HEK293T (cell line): ENCODE measurements at places on chromosomes 7 and 10.

GRCh38 chr7:46569133-46569465 is 648.0 kb upstream of the IGFBP3 start:
- no peak for DNase-seq

DNA sequence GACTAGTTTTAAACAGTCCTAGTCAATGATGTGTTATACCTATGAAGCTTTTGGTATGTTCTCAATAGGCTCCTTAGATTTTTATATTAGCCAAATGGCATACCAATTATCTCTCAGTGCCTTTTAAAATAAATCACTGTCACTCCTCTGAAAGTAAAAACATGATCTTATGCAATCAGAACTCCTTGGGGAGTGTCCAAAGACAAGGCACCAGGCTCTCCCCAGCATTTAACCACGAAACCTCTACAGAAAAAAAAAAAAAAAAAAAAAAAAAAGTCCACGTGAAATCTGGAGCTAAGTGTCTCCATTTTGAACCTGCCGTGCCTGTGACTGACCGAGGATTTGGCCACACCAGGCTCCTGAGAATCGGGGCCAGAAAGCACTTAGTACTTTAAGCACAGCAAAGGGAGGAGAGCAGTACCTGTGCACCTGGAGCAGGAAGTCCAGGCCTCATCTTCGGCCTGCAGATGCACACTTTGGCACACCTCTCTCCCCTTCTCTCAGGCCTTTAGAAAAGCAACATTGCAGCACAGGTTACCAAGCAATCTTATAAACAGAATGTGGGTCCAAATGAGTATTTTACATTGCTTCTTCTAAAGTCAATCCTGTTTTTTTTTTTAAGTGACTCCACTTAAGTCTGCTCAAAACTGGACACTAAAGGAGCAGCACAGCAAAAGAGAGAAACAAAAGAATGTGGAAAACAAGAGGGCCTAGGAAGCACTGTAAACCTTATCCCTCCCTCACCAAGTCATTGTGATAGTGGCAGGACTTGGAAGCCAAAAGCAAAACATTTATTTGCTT is 1.5 kb downstream of the FAM13C start:
- no peak for DNase-seq

GRCh38 chr7:98771519-98771918 is 98.3 kb downstream of the TMEM130 start:
- DNase-seq = peak; percentile 38

DNA sequence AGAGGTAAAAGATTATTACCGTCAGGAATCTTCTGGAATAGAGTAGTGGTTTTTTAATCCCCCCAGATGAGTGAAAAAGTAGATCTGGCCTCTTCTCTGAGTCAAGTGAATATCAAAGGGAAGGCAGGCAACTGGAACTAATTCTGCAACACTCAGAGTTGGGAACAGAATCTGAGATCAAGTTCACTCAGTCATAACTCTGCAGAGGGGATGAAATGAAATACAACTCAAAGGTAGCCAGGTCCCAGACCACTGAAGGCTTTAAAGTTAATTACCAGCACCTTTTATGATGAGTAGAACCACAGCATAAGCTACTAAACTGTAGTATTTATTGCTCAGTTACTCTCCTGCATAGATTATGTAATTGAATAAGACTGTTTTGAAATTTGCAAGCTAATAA is 455.6 kb upstream of the AKR1E2 start:
- DNase-seq = no peak

- DNase-seq = no peak
Observed at GRCh38 chr10:49351669-49352068, 44.2 kb downstream of the DRGX start.

DNA sequence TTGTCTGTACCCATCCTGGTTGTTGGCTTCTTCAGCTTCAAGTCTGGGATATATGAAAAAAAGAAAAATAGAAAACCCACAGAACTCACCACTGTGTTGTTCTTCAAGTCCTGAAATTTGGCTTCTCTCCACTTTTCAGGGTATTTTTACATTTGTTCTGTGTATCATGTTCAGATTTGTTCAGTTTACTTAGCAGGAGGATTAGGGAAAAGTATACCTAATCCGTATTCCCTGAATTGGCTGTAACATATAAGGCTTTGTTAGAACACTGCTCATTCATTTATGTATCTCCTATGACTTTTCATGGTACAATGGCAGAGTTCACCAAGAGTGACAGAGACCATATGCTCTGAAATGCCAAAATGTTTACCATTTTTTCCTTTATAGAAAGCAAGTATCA is 146.9 kb downstream of the PTN start:
- DNase-seq = no peak

- DNase-seq = no peak
Observed at GRCh38 chr7:147605323-147605722, 985.2 kb upstream of the C7orf33 start.

DNA sequence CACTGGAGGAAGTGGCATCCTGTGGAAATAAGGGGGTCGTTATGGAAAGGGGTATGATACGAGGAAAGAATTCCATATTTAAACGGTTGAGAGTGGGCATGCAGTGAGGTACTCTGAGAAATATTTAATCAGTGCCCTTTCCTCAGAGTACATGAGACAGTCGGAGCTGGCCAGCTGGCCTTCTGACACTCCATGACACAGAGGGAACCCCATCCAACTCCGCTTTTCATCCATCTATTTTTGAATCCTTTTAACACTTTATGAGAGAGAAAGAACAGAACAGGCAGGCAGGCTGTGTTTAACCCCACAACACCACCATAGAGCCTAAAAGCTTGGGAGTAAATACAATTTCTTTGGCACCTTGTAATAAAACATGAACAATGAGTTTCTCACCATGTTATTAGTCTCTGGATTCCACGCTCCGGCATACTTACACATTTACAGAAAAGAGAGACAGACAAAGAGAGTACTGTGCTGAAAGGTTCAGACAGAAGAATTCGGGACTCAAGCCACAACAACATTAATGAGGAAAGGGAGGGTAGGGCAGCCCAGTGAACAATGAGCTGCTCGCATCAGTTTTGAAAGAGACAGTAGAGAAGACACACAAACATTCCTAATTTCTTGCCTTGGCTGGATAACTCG is 124.2 kb upstream of the PDLIM1 start:
- DNase-seq = no peak

GRCh38 chr7:149686011-149686410 is 87.4 kb downstream of the ZNF467 start:
- no peak for DNase-seq

GRCh38 chr7:130998993-130999602 is 265.1 kb upstream of the KLF14 start:
- DNase-seq = no peak

GRCh38 chr10:113487154-113487553 is 65.7 kb upstream of the HABP2 start:
- no peak for DNase-seq

GRCh38 chr7:44145969-44146911 is 5.1 kb upstream of the MYL7 start:
- DNase-seq = peak; percentile 91

DNA sequence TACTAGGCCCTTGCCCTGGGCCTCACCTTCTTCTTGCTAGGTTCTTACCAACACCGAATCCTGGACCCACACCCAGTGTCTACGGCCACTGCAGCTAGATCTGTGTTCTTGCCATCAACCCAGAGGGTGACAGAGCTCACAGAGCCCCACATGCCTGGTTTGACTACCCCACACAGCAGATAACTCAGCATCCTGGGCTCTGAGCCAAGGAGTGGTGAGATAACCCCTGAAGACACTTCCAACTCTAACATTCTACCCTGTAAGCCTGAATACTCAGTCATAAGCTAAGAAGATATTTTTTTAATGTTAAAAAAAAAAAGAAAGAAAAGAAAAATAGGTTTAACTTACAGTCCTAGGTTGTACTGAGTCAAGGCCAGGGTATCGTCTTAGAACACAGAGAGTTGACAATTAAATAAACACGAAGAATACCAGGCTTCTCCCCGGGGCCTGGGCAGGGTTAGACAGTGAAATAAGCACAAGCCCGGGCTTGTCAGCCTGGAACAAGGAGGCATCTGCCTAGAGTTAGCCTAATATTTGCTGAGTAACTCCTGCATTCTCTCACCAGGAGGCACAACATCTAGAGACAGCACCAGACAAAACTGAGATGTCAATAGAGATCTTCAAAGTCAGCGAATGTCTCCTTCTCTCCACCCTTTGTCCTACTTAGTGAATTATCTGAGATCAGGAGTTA is 556.5 kb upstream of the LRRN3 start:
- DNase-seq = no peak

DNA sequence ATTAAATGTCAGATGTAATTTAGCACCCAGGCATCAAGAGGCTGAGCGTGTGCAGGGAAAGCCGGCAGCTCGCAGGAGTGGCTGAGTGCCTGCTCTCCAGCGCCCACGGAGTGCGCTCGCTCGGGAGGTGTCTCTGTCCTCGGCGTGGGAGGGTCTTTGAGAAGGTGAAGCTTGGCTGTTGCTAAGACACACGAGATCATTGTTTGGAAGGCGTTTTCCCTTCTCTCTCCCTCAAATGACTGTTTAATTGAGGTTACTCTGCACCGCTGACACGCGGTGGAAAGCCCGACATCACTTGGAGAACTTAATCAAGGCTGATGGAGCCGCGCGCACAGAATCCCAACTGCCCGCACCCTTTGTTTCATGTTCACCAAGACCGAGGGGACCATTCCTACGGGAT is 414.6 kb downstream of the DNAJB6 start:
- DNase-seq = no peak

GRCh38 chr10:119315128-119316001 is 108.0 kb downstream of the GRK5 start:
- peak; percentile 69 for DNase-seq

DNA sequence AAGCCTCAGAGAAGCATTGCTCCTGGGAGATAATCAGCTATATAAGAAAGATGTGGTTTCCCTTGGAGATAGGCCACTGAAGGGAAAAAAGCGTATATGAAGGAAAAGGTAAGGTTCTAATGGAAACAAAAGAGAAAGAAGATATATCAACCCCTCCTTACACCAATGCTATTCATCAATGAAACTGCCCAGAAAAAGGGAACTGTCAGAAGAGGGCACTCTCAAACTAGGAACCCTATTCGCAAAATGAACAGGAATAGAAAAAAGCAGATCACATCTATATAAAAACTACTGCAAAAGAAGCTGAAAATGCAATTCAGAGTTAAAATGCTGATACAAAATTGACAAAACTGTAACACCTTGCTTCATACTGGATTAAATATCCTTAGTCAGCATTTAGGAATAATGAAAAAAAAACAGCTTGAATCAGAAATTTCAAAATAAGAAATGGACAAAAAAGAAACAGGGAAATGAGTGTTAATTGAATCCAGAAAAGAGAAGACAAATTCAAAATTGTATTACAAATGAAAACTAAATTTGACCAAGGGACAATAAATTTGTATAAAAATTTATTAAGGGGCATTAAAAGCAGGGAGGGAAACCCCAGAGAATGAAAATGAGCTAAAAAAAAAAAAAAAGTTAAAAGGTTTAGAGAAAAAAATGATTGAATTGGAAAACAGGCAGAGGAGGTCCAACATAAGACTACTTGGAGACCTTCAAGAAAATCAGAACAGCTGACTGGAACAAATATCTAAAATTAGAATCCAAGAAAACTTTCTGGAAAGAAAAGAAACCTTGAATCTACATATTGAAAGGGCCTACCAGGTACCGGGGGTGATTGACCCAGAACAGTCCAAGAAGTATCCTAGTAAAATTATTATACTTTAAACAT is 17.9 kb downstream of the NHLRC2 start:
- no peak for DNase-seq

DNA sequence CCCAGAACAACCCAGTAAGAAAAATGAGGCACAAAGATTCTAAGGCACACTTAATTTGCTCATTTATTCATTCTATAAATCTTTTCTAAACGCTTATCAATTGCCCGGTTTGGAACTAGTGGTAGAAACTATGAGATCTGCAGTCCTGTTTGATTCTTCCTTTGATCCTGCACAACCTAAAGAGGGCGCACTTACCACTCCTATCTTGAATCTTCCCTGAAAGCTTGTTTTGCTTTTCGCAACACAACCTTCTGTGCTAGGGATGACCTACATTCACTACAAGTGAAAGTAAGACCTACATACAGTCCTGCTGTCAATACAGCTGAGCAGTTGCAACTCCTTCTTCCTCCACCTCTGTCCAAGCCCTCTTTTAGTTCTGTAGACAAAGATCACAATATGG is 12.6 kb upstream of the ARL4A start:
- peak; percentile 36 for DNase-seq

GRCh38 chr10:124685261-124685660 is 58.9 kb downstream of the FAM53B start:
- no peak for DNase-seq
